ENCODE measurements at places on chromosomes 7 and 10.

GRCh38 chr10:83374741-83375140 is 764.6 kb upstream of the GHITM start:
- DNase-seq: no peak

- DNase-seq: no peak
Measured at GRCh38 chr7:131466735-131467365, 89.6 kb downstream of the PODXL start.

DNA sequence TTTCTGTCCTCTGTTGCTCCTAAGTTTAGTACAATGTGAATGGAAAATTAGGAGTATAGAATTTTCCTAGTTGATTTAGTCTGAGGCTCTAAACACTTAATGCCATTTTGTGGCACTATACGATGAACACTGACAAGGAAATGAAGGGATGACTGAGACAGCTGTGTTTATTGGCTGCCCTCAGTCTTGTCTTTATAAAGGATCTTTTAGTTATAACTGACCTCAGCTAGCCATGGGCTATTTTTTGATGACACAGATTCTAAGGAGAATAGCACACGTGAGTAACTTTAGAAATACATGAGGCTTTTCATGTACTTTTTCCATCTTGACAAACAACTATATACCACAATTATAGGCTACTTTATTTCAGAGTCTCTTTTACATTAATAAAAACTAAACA is 113.7 kb downstream of the PRKG1 start:
- DNase-seq: no peak

- no peak for DNase-seq
Measured at GRCh38 chr10:110529596-110530011, 31.9 kb downstream of the DUSP5 start.

GRCh38 chr7:155685070-155685790 is 40.8 kb downstream of the RBM33 start:
- no peak for DNase-seq

DNA sequence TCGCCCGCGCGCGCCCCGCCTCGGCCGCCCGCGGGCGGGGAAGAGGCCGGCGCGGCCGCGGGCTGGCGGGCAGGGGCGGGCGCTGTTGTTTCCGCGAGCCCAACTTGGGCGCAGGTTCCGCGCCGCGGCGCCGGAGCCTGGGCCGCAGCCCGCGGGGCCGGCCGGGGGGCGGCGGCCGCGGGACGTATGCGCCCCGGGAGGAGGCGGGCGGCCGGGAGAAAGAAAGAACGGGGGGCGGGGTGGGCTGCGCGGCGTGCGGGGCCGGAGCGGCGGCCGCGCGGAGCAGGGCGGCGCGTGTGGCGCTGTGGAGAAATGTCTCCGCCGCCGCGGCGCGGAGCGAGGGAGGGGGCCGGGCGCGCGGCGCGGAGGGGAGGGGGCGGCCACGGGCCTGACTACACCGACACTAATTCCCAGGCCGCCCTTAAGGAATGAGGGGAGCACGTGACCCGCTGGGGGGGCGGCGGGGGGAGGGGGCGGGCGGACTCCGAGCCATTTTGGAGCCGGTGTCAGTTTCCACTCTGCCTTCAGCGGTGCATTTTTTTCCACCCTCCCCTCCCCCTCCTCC is at the start of gene BMI1:
Gene BMI1 (plus strand): TSS at position 509 of the 565 bp plus-strand sequence. CDS start 5,351 bp downstream, outside the sequence.
- DNase-seq: peak; percentile 90

GRCh38 chr10:120824881-120825309 is 26.3 kb upstream of the WDR11 start:
- DNase-seq: no peak

DNA sequence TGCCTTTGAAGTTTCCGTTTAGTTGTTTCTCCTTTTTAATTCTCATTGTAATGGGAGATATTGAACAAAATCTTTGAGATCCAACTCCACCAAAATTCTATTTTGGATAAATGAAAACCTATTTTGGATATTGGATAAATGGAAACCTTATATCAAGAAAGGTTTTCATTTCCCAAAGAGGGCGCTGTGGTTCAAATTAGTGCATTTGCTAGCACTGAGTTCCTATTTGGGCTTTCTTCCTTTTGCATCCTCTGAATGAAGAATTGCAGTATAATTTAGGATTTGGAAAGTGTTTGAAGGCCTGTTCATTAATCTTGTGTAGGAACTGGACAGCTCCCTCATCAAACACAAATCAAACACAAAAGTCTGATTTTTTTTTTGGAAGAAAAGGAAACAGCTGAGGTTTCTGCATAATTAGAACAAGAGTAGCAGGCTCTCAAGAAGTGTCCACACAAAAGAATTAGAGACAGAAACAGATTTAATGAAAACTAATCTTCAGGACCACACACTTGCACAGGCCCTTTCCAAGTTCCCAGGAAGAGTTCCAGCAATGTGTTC is 80.8 kb upstream of the KLF14 start:
- peak; percentile 32 for DNase-seq

GRCh38 chr7:48141521-48141920 is 29.7 kb upstream of the ABCA13 start:
- no peak for DNase-seq
